ENCODE measurements at places on chromosomes 2 and 18.
A peak's percentile ranks its signal among the peaks of the same experiment; 100 is the strongest.

GRCh38 chr18:11572201-11572600, 37.2 kb upstream of the SLC35G4 start:
- DNase-seq: no peak

DNA sequence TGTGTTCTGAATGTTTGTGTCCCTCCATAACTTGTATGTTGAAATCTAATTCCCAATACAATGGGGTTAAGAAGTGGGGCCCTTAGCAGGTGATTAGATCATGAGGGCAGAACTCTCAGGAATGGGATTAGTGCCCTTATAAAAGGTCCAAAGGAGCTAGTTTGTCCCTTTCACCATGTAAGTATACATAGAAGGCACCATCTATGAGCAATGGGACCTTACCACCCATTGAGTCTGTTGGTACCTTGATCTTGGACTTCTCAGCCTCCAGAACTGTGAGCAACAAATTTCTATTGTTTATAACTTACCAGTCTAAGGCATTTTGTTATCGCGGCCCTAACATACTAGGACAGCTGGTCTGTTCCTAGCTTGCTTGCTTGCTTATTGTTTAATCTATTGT, 106.3 kb downstream of the MYCN start:
- no peak for DNase-seq

GRCh38 chr2:172084645-172085459, 455 bp upstream of the DLX1 start:
- peak; percentile 93 for DNase-seq

DNA sequence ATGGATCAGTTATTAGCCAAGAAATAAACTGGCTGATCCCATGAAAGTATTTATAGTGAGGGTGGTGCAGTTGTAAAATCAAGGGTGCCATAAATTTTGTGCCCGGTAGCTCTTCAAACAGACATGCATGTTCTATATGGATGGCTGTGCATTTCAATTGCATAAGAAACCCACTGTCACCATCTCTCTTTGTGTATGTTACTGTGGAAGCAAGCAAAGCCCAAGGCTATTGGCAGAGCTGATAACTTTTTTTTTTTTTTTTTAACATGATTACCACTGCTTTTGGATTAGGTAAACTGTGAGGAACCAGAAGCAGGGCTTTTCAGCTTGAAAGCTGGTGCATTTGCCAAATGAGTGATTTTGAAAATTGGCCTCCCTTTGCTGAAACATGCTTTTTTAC, 332.6 kb downstream of the SOX11 start:
- DNase-seq: no peak

DNA sequence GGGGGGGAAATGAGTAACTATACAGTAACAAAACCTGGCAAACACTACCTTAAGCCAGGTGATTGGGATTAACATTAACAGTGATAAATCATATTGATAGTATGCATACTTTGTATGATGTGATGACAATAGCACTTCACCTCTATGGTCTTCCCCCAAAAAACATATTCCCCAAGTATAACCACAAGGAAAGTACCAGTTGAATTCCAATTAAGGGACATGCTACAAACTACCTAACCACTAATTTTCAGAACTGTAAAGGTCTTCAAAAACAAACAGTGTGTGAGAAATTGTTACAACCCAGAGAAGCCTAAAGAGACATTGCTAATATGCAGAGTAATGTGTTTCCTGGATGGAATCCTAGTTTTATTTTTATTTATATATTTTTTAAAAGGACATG, 152.4 kb downstream of the ZRANB3 start:
- no peak for DNase-seq

- DNase-seq: no peak
Measured at GRCh38 chr18:58947136-58947732, 82.6 kb downstream of the ZNF532 start.

DNA sequence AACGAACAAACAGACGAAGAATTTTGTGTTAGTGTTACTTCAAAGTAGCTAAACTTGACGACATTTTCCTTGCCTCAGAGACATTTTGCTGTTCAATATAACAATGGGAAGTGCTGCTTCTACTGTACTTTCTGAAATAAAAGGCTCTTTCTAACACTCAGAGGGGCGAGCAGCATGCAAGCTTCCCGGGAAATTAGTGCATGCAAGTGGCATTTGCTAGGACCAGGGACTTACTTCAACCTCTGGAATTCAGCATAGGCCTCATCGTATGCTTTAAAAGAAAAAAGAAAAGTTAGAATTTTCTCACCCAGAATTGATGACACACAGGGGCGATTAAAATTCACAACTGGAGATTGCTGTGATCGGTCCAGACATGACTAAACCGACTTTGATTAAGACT, 62.5 kb upstream of the LPIN2 start:
- DNase-seq: no peak

GRCh38 chr2:28098501-28099225, 208.1 kb downstream of the BABAM2 start:
- no peak for DNase-seq

DNA sequence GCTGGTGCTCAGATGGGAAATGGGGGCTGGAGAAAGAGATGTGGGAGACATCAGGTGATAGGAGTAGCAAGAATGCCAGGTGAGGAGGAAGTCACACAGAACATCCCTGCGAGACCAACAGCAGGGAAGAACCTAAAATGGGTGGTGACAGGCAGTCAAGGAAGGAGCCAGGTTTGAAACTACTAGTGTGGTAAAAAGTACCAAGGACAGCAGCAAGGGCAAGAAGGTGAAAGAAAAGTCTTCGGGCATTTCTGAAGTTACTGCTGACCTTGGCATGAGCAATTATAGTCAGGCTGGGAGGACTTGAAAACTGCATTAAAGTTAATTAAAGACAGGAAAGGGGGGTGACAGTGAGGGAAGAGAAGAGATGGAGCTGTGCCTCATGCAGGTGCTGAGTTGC, 410.4 kb downstream of the RAD51AP2 start:
- DNase-seq: no peak

DNA sequence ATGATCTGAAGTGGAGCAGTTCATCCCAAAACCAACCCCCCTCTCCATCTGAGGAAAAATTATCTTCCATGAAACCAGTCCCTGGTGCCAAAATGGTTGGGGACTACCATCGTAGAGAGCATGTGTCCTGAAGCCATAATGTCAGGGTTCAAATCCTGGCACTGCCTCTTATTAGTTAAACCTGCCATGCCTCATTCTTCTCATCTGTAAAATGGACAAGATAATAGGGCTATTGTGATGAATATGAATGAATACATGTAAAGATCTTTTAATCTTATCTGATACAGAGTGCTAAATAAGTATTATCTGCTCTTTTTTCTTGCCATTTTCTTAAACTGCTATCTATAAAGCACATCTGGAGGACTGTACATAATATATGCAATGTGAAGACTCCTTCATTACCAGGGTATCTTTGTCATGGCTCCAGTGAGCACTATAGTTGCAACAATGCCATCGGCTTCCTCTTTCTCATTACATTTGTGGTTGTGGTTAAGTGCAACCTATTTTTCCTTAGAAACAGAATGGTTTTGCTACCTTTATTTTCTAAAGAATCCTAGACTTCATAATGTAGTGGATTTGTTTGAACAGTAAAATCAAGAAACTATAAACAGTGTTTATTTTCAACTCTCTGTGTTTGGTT, 27.0 kb downstream of the MFSD6 start:
- no peak for DNase-seq

DNA sequence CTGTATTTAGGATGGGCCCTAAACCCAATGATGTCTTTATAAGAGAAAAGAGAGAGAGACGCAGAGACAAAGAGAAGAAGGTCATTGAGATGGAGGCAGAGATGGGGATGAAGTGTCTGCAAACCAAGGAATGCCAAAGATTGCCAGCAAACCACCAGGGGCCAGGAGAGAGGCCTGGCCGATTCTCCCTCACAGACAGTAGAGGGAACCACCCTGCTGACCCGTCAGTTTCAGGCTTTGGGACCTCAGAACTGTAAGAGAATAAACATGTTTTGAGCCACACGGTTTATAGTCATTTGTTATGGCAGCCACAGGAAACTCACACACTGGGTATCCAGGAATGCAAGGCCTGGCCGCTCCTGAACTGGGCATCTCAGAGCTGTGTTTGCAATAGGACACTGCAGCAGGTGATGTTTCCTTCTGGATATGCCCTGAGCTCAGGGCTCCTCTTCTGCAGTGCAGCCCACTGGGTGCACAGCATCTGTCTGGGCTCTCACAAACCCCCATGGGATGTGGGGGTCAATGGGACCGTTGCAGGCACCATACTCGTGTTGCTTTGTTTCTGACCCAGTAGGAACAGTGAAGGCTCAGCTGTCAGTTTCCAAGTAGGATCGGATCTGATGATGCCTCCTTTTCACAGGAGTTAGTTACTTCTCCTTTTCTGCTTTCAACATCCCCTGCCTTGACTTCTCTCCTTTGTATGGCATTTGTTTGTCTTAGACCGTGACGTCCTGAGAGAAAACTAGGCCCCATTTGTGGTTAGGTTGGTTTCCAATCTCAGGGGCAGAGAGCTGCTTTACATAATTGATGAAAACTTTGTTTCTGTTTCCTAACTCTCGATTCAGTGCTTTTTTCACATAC, 20.8 kb downstream of the PTPN18 start:
- no peak for DNase-seq

GRCh38 chr2:78980152-78980465, 45.4 kb upstream of the REG3G start:
- DNase-seq: no peak

GRCh38 chr2:33104726-33105125, 158.0 kb downstream of the LTBP1 start:
- DNase-seq: peak; percentile 48

- no peak for DNase-seq
Measured at GRCh38 chr18:11877497-11878135, 26.4 kb downstream of the CHMP1B start.

DNA sequence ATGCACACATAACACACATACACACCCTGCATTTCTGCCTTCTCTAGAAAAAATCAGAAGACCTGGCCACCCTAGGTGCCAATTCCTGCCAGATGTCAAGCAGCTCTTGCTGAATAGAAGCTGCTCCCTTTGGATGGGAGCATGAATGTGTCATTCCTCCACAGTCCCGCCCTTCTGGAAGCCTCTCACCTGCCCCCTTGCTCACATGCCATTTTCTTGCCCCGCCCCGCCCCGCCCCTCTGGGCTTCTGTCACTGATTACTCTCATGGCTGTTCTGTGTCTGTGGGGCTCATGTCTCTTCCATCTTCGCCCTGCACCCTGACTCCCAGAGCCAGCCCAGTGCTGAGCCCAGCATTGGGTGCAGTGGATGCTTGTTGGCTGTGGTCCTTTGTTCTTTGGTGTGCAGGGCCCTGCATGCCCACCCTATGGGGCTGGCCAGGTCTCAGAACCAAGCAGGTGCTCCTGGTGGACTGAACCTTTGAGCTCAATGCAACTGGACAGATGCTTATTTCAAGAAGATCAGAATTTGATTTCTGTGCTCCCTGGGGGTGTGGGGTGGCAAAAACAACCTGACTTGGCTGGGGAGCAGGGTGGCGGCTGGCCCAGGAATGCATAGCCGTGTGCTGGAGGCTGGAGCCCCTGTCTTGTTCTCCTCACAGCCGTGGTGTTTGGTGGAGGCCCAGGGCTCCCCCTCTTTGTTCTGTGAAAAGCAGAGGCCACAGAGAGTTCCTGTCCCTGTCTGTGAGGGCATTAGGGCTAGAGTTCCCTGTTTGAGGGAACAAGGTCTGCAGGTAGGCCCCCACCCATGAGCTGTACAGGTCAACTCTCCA, 140.6 kb upstream of the GLI2 start:
- no peak for DNase-seq
